ENCODE measurements at places on chromosomes 3 and 15.

DNA sequence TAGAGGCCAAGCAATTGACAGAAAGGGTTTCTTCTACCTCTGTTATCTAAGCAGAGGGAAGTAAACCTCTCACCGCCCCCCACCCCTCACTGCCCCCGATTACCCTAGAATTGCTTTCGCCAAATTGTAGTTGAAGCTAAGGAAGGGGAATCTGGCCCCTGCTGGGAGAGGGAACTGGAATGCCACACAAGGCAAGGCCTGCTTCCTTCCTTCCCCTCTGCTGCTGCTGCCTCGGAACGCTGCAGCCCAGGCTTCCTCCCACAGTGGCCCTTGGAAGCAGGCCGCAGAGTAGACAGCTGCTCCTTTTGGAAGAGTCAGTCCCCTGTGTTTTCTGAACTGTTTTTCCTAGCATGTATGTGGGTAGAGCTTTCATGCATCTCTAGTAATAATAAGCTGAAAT is 21.6 kb downstream of the RLBP1 start:
- DNase-seq: no peak

- no peak for DNase-seq
Observed at GRCh38 chr3:8843347-8843746, 73.9 kb upstream of the OXTR start.

- no peak for DNase-seq
Observed at GRCh38 chr15:53539878-53540277, 219.6 kb downstream of the WDR72 start.

DNA sequence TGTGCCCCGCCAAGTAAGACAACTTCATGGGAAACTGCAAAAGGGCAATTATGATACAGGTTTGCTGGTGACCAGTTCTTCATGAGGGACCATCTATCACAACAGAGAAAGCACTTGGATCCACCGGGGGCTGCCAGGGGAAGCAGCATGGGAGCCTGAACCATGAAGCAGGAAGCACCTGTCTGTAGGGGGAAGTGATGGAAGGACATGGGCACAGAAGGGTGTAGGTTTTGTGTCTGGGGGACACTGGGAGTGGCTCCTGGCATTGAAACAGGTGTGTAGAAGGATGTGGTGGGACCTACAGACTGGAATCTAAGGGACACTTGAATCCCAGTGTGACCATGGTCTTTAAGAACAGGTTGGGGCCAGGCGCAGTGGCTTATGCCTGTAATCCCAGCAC is 22.6 kb downstream of the MKRN2 start:
- DNase-seq: no peak

DNA sequence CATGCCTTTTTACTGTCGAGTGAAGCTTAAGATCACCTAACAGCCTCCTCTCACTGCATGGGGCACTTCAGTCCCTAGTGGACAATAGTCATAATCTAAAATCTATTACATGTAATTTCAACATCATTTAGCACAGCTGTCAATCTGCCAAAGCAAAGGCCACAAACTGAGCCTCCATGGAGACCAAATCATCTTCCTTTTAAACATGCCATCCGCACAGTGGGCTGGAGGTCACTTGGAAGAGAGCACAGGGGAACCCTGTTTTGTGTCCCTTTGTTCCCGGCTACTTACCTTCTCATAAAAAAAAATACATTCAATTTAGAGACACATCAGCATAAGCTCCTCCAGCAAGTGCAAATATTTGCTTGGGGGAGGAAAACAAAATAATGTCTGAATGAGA is 167.3 kb downstream of the SQOR start:
- no peak for DNase-seq

DNA sequence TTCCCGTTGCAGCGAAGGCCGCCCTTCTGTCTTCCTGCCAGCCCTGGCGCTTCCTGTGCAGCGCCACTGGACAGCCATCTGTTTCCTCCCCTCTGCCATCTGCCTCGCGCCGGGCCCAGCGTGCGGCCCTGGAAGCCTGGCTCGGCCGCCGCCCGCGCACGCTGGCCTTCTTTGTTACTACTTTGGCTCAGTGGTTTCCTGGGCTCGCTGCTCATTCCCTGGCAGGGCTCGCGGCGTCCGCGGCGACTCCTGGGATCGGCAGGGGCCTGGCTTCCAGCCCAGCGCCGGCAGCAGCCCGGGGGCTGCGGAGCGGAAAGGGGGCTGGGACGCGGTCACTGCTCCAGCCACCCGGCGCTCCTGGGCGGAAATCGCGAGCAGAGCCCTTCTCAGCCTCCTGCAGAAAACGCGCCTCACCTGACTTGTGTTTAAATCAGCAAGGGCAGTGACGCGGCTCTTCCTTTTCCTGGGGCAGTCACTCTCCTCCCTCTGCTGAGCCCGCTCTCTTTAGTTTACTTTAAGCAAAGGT is 10.0 kb downstream of the CMTM7 start:
- DNase-seq: peak; percentile 67

- no peak for DNase-seq
Observed at GRCh38 chr15:85480923-85481322, 100.5 kb downstream of the AKAP13 start.

DNA sequence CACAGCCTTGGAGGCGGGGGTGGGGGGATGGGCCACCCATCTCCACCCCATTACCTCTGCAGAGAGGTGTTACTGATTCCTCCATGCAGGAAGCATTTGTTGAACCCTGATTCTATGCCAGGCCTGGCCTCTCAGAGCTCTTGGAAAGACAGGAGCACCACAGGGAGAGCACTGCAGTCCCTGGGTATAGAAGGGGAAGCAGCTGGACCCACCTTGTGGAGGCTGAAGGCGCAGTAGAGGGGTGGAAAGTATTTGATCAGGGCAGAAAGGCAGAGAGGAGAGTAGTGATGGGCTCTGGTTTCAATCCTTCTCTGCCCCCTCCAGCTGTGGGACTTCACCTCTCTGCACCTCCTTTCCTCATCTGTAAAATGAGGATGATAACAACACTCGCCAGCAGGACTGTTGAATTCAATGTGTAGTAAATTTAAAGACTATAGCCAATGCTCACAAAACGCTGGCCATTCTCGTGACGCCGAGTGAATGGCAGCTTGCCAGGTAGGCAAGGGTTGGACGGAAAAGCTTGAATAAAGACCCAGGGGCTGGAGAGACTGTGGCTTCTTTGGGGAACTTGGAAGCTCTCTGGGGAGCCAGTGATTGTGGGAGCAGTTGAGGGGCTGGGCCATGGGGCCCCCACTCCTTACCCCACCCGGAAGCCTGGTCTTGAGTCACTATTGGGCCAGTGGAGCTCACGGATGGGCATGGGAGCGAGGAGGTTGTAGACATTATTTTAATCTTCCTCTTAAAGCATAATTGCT is 8.0 kb upstream of the CCDC33 start:
- no peak for DNase-seq

DNA sequence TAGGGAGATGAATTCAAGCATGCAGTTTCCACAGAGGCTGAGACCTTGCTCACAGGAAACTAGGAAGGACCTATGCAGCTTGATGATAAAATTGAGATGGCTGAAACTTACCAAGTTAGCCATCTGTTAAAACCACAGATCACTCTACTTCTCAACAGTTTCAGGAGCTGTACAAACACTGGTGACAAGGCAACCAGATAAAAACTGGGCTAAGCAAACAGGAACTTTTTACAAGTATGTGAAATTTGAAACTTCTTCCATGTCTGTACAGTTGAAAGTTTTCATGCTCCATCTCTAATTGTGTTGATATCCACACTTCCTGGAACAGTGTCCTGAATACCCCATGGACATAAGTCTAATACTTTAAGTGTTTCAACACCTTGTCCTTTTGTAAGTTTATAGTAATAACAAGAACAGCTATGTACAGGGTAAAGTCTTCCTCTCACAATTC is 78.2 kb downstream of the FAIM start:
- DNase-seq: no peak

- no peak for DNase-seq
Observed at GRCh38 chr3:183815563-183815940, 9.8 kb downstream of the MAP6D1 start.

DNA sequence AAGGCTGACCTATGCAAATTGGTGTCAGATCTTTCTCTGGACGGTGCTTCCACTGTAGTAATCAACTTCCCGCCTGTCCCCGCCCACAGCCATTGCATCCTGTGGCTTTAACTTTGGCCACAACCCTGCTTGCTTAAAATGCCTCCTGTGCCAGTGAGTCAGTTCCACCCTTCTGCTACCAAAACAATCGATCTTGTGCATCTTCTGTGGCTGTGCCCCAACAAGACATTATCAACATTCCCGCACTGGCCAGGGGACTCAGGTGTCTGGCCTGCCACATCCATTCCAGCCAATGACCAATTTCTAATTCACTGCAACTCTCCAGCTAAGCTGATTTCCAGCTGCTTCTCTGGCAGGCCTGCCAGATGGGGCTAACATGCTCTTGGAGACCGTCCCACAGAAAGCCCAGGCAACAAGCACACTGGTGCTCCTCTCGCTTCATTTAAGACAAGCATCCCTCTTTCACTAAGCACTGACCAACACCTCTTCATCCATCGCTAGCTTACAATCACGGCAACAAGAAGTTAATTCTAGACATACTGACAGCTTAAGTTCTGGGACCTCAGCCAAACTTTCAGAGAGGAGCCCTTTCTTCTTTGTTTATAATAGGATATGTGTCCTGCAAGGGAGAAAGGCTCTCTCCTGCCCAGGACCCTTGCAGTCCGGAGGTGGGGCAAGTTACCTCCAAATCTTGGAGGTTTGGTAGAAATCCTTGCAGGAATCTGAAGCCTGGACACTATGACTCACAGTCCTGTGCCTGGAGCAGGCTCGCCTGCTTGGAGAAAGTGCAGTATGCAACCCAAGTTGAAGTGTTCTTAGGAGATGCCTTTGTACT is 6.7 kb downstream of the CA12 start:
- DNase-seq: no peak

GRCh38 chr3:52046186-52046901 is 10.0 kb downstream of the DUSP7 start:
- DNase-seq: peak; percentile 55

GRCh38 chr15:43483297-43484128 is 9.4 kb downstream of the TP53BP1 start:
- DNase-seq: no peak

- no peak for DNase-seq
Observed at GRCh38 chr3:116056280-116056679, 389.0 kb downstream of the LSAMP start.

DNA sequence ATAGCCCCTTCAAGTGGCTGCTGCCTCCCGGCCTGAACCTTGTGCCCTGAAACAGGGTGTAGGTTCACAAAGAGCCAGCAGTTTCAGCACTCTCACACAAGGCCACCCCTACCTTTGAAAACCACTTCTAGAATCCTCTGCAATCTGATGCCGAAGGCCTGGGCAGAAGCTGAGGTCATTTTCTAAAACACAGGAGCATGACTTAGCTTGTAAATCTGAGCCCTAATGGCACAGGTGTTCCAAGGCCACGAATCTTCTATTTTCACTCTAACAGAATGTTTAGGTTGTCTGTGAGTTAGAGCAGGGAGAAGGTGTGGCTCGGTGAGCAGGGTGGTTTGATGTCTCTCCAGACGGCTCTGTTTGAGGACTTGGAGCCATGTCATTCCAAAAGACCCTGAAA is 62.3 kb downstream of the SYNM start:
- DNase-seq: no peak

- no peak for DNase-seq
Observed at GRCh38 chr15:64897345-64897985, 14.2 kb upstream of the ANKDD1A start.

DNA sequence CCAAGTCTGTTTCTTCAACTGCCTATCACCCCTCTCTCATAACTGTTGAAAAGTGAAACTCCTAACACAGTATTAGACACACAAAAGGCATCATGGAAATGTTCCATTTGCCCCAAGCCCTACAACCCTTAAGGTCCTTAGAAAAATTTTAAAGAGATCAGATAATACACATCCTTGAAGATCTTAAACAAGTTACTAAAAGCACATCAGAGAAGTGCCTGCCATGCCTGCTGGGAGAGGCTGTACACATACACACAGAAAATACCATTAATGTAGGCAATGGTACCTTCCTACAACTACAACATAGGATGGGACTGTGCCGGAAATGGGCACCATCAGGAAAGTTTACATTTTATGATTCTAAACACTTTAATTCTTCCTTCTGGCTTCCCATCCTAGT is 3.3 kb downstream of the ADAM10 start:
- DNase-seq: no peak

DNA sequence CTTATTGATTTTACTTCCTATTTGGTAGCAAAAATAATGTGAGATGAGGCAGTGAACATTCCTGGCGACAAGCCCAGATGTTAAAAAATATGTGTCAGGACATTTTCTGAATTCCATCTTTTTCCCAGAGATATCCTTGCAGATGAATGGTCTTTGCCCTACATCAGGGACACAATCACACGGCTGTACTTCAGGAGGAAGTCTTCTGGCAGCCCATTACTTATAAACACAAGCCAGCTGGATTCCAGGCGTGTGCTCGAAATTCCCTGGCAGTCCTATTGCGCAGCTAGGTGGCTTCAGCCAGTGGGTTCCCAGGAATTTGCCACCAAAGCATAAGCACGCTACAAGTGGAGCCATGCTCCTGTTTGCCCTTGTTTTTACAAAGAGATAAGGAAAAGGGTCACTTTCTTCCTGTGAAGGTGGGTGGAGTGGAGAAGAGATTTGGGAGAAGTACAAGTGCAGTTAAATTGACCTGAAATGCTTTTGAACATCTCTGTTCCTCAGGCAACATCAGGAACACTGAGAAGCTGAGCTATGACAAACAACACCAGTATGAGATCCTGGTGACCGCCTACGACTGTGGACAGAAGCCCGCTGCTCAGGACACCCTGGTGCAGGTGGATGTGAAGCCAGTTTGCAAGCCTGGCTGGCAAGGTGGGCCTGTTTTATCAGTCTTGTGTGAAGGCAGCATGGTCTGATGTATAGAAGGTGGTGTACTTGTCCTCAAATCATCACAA is 257.1 kb upstream of the TRIM42 start:
- DNase-seq: no peak

- no peak for DNase-seq
Observed at GRCh38 chr3:107562969-107563529, 40.3 kb downstream of the BBX start.

DNA sequence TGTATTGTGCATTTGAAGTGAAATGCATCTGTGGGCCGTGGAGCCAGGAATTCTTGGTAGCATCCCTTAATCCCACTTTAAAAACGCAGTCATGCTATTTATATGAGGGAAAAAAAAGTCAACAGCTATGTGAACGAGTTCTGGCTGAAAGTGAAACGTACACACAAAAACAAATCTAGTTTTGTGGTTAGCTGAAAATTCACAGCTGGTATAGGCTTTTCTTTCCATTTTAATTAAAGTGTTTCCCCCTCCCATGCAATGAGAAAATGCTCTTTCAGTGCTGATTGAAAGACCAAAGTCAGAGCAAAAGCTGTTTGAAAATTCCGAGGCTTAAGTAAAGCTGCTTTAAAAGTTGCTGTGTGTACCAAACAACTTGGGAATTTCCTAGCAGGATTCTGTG is 297.4 kb downstream of the PLCL2 start:
- no peak for DNase-seq
